ENCODE measurements at places on chromosomes 6 and 20.

- peak; percentile 19 for DNase-seq
These were observed 535 bp downstream of the EXOC2 start for GRCh38 chr6:692356-692851.

DNA sequence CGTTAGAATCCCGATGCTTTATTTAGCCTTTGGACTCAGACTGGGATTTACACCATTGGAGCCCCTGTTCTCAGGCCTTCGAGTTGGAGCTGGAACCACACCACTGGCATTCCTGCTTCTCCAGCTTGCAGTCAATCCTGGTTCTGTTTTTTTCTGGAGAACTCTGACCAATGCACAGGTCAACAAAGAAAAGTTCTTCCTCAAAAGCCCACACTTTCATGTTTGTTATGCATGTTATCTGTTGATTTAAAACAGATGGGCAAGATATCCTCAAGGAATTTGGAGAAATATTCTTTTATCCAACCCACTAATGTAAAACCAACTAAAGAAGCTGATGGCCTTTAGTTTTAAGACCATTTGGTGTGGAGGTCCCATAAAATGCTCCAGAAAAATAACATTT is 205.7 kb downstream of the ANKRD60 start:
- DNase-seq: no peak

DNA sequence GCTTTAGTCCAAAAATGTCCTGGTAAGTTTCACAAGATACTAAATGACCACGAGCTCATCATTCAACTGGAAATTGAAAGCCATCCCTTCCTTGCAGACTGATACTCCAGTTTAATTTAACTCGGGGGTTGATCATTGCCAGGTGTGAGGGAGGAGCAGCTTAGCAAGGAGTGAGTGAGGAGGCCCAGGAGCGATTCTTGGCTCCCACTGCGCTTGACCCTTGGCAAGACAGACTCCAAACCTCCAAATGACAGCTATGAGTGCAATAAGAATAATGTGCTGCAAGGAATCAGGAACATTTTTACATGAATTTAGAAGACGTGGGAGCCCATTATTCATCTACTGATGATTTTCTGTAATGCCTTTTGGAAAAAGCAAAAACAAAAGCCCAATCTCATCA is 64.9 kb downstream of the LAMA4 start:
- DNase-seq: peak; percentile 79

GRCh38 chr6:163707387-163708355 is 293.2 kb downstream of the QKI start:
- no peak for DNase-seq

DNA sequence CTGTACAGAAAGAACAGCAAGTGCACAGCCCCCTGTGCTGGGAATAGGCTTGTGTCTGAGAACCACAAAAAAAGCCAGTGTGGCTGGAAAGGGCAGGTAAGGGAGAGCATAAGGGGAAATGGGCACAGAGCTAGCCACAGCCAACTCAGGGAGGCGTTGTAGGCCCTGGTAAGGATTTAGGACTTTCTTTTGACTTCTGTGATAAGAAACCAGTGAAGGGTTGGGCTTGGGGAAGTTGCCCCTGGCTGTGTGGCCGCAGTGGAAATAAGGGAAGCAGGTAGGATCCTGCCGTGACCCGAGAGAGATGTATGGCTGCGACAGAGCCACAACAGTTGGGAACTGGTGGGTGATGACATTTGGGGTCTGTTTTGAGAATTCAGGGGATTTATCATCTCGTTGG is 30.0 kb upstream of the PHACTR2 start:
- DNase-seq: no peak

DNA sequence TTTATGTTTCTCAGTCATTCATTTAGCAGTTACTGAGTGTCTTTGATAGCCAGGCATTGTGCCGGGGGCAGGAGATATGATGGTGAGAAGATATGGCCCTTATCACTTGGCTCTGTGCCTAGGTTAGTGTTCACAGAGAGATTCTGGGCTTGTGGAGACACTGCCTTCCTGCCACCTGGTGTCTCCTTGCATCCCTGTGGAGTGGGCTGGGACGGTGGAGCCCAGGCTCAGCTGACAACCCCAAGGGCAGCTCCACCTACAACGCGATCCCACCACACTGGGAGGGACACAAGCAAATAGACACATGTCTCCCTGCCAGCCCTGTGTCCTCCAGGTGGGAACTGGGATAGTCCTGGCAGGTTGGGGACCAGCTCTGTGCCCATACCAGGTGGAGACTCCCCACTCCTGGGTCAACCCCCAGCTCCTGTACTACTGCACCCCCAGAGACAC is 30.3 kb upstream of the VEGFA start:
- DNase-seq: no peak

DNA sequence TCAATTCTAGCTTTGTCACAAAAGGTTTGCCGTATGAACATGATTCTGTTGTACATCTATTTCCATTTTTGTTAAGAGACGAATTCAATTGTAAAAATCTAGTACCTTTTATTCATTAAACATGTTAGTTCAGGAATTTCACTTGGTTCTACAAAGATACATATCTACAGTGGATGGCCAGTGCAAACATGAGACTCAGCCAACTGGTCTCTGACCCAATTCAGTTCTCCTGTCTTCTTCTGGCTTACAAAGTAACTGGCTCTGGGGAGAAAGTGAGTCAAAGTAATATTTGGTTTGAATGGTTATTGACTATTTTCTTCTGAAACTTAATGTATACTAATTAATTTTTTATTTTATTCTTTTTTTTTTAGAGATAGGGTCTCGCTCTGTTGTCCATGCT is 70.0 kb downstream of the ESR1 start:
- no peak for DNase-seq

Measured in fibroblast of skin of right quadriceps (primary cell).